ENCODE measurements at places on chromosomes 2 and 18.
A peak's percentile ranks its signal among the peaks of the same experiment; 100 is the strongest.

DNA sequence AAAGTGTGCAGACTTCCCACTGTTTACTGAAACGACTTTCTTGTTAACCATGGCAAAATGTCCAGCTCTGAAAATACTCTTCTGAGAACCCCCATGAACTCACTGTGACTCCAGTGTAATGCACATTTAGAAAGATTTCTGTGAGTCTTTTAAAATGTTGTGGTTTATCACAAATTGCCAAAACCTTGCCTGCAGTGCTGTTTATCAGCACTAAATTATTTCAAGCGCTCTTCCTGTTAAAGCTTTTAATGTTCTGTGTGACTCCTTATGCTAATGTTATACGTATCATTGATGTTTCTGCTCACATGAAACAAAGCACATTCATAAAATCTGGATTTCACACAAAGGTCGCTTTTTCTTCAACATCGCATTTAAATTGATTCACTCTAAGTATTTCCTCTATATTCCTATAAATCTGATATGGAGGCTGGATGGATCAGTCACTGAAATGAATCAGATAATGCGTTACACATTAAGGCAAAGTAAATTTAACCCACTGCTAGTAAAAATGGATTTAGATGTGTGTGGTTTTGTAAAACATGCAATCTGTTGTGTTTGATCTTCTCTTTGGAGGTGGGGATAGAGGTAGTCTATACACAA is 521.2 kb downstream of the NYAP2 start:
- no peak for DNase-seq

- DNase-seq: peak; percentile 26
Observed at GRCh38 chr2:216700088-216700567, 4.8 kb upstream of the IGFBP5 start.

DNA sequence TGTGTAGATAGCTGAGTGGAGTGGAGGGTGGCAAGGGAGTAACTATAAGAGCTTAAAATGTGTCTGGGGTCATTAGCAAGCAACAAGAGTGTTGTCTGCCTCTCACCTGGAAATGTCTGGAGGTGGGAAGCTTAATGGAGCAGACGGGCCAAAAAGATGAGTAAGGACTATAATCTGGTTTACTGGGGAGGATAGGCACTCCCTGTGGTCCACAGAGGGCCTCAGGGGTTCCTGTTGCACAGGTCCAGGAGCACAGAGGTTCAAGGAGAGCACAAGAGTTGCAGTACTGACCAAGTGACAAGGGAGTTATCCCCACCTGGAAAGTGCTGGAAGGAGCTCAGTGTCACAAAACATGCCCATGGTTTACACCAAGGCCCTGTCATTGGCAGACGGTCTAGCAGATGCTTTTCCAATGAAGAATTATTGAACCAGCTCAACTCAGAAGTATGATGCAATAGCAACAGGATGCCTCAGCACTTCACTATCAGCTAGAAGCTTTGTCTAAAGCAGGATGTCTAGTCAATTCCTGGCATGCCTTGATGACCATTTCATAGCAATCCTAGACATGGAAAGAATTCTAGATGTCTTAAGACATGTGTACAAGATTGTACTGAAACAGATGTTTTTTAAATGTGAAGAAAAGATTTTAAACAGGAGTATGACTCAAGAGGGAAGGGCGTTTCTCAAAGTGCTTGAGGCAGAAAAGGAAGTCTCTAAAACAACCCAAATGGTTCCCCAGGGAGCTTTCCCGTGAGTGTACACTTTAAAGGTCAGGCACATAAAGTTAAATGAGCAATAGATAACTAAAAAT is 62.9 kb upstream of the SERPINE2 start:
- DNase-seq: no peak

DNA sequence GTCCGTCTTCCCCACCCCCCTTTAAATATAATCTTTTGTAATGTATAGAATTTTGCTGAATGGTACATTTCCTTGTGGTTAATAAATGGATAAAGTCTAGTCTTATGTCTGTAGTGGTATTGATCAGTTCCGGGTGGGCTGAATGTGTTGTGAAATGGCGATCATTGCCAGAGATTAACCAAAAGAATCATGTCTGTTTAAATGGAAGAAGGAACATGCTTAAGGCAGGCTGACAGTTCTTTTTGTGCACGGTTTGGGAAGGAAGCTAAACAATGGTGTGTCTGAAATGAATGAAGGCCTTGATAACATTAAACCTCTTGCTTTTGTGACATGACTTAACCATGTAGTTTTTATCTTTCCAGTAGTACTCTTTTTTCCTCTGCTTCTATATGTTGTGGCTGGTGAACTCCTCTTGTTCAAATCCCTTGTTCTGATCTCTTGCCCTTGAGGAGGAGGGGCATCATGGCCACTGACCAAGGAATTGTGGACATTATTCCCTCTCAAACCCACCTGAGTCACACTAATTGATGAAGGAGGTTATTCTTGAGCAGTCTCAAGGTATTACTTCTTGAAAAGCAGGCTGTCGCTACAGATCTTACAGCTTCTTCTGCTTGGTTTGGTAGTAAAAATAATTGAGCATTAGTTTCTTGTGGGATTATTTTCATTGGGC is 1.7 kb downstream of the ACVR2A start:
- DNase-seq: no peak

DNA sequence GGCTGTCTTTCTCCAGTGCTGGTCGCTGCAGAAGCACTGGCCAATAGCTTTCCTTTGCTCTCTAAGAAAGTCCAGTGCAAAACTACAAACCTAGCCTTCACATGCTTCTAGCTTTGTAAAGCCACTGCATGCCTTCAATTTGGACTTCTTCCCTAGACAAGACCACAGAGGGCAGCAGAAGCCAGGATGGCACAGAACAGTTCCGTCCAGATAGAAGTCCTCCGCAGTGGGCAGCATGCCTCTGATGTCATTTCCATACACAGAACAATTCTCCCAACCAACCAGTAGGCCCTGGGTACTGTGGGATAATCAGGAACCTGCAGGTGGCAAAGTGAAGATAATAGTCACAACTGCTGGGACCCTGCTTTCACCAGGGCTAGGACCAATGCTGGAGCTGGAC is 3.3 kb downstream of the ST6GAL2 start:
- no peak for DNase-seq

DNA sequence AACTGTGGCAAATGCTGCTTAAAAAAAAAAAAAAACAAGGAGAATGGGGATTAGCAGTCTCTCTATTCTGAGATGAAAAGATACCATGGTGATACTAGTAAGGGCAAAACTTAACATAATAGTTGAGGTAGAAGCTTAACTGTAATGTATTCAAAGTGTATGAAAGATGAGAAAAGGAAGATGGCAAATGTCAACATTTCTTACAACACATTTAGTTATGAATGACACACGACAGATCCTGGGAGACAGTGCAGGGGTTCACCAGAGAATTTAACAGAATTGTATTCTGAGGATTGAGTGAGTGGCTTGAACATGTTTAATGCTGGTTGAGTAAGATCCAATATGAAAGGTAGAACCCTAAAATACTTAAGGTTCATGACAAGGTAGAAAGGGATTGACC is 52.7 kb downstream of the CUL3 start:
- DNase-seq: no peak

DNA sequence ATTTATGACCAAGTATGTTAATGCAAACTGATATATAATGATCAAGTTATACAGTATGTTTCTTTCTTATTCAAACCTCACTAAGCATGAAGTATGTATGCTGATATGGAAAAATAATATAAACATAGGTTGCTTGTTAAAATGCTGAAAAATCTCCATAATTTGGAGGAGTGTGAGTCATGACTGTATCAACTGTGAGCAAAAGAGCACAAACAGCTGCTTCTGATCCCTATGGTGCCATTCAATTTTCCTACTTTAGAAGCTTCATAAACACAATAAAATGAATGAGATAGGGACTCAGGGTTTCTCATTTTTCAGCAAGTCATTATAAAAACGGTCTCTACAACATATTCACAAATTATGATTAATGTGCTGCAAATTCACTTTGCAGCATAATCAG is 129.9 kb upstream of the TFPI start:
- DNase-seq: no peak

DNA sequence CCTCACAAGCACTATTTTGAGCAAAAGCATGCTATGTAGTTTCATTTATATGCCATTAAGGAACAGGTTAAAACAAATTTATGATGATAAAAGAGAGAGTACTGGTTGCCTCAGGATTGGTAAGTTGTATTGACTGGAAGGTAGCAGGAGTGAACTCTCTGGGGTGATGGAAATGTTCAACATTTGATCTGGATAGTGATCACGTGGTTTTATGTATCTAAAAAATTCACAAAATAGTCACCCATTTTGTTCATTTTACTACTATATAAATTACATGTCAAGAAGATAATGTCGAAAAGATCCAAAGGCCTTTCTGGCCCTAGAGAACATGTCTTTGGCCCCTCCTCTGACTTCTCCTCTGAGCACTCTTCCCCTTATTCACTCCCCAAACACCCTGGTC is 10.4 kb upstream of the RAPGEF4 start:
- no peak for DNase-seq

DNA sequence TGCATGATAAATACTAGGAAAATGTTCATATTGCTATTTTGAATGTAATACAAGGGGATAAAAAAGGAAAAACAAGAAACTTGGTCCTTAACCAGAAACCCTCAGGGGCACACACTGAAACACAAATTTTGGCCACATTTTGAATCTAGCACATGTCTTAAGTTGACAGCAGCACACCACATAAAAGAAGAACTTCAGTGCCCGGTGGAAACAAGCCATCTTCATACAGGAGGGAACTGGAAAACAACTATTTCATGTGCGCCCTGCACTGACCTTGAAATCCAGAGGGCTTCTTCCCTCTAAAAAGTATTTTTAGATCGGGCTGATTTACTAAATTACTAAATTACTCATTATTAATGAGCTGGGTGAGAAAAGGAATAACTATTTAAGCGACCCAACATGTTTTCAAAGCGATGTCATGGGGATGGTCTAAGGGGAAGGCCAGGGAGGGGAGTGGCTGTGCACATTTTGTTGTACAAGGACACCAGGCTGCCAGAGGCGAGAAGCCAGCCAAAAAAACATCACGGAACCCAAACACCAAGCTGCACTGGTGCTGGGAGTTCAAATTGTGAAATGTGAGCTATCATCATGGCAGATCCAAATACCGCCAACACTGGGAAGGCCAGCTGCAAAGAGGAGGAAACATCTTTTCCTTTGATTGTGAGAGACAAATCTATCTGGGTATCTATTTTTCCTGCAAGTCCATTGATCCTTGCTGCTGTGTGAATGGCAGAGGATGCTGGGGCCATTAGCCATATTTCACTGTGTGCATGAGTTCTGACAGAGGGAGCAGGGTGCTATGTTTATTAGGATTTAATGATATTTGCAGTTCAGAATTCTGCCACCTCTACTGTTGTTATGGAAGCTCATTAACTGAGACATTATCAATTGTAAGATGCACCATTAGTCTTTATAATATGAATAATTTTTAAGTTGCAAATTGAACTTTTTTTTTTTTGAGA is 150.7 kb upstream of the LMAN1 start:
- no peak for DNase-seq

DNA sequence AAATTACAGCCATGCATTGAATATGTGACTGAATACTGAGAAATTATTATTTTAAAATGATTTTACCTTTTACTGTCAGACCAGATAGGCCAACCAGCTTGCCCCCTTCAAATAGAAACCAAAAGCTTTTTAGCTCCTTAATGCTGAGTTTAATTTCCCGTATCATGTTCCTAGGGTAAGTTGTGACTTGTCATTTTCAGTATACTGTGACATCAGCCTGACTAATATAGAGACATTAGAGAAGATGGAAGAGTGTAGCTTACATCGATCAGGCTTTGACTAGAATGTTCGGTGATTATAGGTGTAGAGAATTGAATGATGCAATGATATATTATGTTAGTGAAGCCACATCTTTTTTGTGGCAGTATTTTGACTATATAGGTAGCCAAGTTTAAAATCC is 50.6 kb upstream of the ZEB2 start:
- DNase-seq: no peak

All from NCI-H774 (cell line).